A549 treated with dexamethasone at 1 μM for 4 hours (cell line): ENCODE measurements at places on chromosomes 7 and 10. TPM values are rescaled to one million over a fixed set of nuclear protein-coding genes. Genes with fewer than 3 reads are reported as not detected.

Gene SLC26A3
- 0.07 TPM in 1 of 5 replicates, not detected in the others for total RNA-seq

Gene CUZD1
- total RNA-seq, result 0.63 to 1.2 TPM (median 1.0 TPM) in 5 replicates

Gene ASZ1
- total RNA-seq, result not detected in 5 replicates

Gene STOX1
- total RNA-seq, result 0.61 to 0.94 TPM (median 0.73 TPM) in 5 replicates

Gene EBLN1
- 0.07 to 0.18 TPM (median 0.11 TPM) in 3 of 5 replicates, not detected in the others for total RNA-seq

Gene MKI67
- 59.9 to 84.8 TPM (median 80.7 TPM) in 5 replicates for total RNA-seq

Gene ATRNL1
- total RNA-seq, result 0.07 to 0.47 TPM (median 0.25 TPM) in 5 replicates

Gene JAZF1
- 4.4 to 7.7 TPM (median 6.6 TPM) in 5 replicates for total RNA-seq

Gene GDF2
- not detected in 5 replicates for total RNA-seq

Gene XPNPEP1
- total RNA-seq, result 32.0 to 39.6 TPM (median 37.2 TPM) in 5 replicates

Gene TMEM26
- 0.04 to 0.08 TPM (median 0.07 TPM) in 5 replicates for total RNA-seq

Gene TMUB1
- 31.3 to 61.4 TPM (median 56.8 TPM) in 5 replicates for total RNA-seq

Gene LRIT1
- total RNA-seq, result not detected in 5 replicates

Gene RP9
- total RNA-seq, result 31.3 to 34.0 TPM (median 32.3 TPM) in 5 replicates

Gene SLC39A12
- total RNA-seq, result not detected in 5 replicates

Gene NOS3
- total RNA-seq, result 0.22 to 0.70 TPM (median 0.42 TPM) in 5 replicates

Gene TLX1
- 0.04 TPM in 1 of 5 replicates, not detected in the others for total RNA-seq

Gene NOLC1
- total RNA-seq, result 157 to 178 TPM (median 169 TPM) in 5 replicates

Gene GATA3
- 3.3 to 5.3 TPM (median 4.8 TPM) in 5 replicates for total RNA-seq

Gene TDRD1
- total RNA-seq, result not detected in 5 replicates

Gene CDC14C
- total RNA-seq, result not detected in 5 replicates

Gene MLLT10
- total RNA-seq, result 24.0 to 38.5 TPM (median 33.2 TPM) in 5 replicates

Gene HMX2
- total RNA-seq, result 0.07 to 0.11 TPM (median 0.08 TPM) in 3 of 5 replicates, not detected in the others

Gene WDR91
- 6.0 to 9.8 TPM (median 8.2 TPM) in 5 replicates for total RNA-seq

Gene GNAT3
- total RNA-seq, result not detected in 5 replicates

Gene CPA2
- 0.09 to 0.21 TPM (median 0.15 TPM) in 3 of 5 replicates, not detected in the others for total RNA-seq

Gene CYP26C1
- total RNA-seq, result 0.02 TPM in 1 of 5 replicates, not detected in the others

Gene PROSER2
- 30.6 to 35.9 TPM (median 33.1 TPM) in 5 replicates for total RNA-seq

Gene SAP25
- total RNA-seq, result 0.32 to 0.66 TPM (median 0.38 TPM) in 4 of 5 replicates, not detected in the other

Gene SH2D4B
- 0.05 to 0.19 TPM (median 0.07 TPM) in 5 replicates for total RNA-seq

Gene KNDC1
- total RNA-seq, result 0.60 to 1.5 TPM (median 1.3 TPM) in 5 replicates

Gene UPK3BL1
- total RNA-seq, result 6.7 to 16.2 TPM (median 13.3 TPM) in 5 replicates

Gene TUBAL3
- 0.18 to 0.24 TPM (median 0.24 TPM) in 5 replicates for total RNA-seq
